NCI-H187 treated with DMSO at 0.1 percent for 48 hours (cell line): ENCODE measurements at places on chromosomes 16 and 17.
A peak's percentile ranks its signal among the peaks of the same experiment; 100 is the strongest.

DNA sequence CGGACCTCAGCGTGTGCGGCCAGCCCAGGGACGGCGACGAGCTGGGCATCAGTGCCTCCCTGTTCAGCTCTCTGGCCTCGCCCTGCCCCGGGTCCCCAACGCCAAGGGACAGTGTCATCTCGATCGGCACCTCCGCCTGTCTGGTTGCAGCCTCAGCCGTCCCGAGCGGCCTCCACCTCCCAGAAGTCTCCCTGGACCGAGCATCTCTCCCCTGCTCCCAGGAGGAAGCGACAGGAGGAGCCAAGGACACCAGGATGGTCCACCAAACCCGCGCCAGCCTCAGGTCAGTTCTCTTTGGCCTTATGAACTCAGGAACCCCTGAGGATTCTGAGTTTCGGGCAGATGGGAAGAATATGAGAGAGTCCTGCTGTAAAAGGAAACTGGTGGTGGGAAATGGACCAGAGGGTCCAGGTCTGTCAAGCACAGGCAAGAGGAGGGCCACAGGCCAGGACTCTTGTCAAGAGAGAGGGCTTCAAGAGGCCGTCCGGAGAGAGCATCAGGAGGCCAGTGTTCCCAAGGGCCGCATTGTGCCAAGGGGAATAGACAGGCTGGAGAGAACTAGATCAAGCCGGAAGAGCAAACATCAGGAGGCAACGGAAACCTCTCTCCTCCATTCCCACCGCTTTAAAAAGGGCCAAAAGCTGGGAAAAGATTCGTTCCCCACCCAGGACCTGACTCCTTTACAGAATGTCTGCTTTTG, 825 bp downstream of the HASPIN start:
- DNase-seq = no peak

DNA sequence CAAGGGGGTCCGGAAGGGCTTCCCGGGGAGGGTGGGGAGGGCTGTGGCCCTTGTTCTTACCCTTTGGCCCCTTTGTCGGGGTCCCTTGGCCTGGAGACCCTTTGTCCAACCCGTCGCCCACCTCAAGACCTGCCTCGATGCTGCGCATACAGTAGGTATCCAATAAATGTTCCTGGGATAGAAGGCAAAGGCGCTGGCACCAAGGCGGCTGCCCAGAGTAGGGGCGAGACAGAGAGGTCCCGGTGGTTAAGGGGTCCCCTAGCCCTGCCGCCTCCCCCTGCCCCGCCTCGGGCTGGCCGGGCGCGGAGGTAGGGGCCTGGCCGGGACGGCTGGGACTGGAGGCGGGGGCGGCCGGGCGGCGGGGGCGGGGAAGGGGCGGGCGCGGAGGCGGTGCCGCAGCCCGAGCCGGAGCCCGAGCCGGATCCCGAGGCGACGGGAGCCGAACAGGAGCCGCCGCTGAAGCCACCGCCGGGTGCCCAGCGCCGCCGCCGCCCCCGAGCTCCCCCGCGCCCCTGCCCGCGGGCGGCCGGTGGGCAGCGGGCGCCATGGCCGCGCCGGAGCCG, at the start of gene NHERF2:
Gene NHERF2 (plus strand): TSS at position 442 of the 563 bp plus-strand sequence. CDS start 104 bp downstream, at position 546.
- DNase-seq = no peak

DNA sequence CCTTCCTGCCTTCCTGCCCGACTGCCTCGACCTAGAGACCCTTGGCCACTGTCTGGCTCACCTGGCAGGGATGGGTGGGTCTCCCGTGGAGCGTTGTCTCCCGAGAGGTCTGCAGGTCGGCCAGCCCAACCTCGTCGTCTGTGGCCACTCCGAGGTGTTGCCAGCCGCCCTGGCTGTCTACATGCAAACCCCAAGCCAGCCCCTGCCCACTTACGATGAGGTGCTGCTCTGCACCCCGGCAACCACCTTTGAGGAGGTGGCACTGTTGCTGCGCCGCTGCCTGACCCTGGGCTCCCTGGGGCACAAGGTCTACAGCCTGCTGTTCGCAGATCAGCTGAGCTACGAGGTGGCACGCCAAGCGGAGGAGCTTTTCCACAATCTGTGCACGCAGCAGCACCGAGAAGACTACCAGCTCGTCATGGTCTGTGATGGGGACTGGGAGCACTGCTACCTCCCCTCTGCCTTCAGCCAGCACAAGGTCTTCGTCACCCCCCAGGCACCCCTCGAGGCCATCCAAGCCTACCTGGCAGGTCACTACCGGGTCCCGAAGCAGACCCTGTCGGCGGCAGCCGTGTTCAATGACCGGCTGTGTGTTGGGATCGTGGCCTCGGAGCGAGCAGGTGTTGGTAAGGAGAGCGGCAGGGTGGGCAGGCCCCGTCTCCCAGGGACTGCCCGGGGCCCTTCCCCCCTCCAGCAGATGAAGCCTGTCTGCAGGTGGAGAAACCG, 75.1 kb upstream of the ENDOV start:
- DNase-seq = no peak

GRCh38 chr16:23368469-23368868, 66.4 kb downstream of the SCNN1B start:
- no peak for DNase-seq

- no peak for DNase-seq
Observed at GRCh38 chr17:8701221-8701620, 43.4 kb downstream of the CCDC42 start.

GRCh38 chr16:17835118-17835876, 364.5 kb upstream of the XYLT1 start:
- DNase-seq = no peak

- DNase-seq = no peak
Observed at GRCh38 chr17:81494626-81495377, 17.8 kb downstream of the ACTG1 start.

GRCh38 chr16:84614623-84614967, 3.3 kb downstream of the COTL1 start:
- no peak for DNase-seq

DNA sequence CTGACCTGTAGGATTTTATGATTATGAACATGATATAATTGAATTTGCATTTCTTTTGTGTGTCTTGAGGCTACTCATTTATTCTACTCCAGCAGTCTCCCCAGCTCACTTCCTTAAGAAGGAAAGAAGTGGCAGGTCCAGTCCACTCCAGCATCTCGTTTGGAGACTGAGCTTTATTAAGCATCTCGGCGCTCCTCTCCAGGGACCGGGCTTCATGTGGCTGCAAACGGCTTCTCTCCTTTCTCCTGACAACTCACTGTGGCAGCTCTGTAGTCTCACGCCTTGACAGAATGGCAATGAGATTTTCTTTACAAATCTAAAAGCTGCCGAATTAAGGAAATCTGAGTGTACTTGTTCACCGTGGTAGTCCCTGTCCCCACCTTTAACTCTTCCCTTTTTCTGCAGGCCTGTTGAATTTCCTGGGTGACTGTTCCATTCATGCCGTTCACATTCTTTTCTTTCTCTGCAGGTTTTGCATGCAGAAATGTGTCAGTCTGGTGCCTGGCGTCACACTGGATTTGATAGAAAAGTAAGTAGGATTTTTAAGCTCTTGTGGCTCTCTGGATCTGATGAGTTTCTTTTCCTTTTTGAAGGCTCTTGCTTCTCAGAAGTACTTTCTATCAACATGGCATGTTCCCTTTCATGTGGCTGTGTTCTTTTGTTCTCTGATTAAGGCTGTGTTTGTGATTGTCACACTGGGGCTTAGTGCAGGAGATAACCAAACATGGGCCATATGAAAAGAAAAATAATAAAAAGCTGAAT, 200.5 kb upstream of the CHMP6 start:
- DNase-seq = no peak

- no peak for DNase-seq
Observed at GRCh38 chr16:77406680-77407079, 28.2 kb downstream of the ADAMTS18 start.

DNA sequence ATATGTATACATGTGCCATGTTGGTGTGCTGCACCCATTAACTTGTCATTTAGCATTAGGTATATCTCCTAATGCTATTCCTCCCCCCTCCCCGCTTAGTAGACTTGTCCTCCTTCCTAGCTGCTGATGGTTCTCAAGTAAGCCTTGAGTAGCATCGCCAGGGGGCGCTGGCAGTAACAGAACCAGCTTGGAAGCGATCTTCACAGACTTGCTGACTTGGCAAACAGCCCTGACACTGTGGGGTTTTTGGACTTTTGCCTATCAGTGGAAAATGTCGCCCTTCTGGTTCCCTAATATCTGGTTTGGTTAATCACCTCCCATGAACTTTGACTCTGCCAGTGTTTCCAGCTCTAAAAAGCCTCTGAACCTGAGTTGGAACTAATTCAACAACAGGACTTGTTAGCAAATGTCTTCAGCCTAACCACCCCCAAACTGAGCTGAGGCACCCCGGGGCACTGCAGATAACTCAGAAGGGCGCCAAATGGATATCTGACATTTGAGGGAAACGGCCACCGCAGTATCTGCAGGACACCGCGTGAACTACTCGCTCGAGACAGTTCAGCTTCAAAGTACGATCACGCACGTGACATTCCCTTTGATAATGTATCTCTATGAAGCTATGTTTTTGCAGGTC, 15.4 kb upstream of the SPATA32 start:
- peak; percentile 69 for DNase-seq

DNA sequence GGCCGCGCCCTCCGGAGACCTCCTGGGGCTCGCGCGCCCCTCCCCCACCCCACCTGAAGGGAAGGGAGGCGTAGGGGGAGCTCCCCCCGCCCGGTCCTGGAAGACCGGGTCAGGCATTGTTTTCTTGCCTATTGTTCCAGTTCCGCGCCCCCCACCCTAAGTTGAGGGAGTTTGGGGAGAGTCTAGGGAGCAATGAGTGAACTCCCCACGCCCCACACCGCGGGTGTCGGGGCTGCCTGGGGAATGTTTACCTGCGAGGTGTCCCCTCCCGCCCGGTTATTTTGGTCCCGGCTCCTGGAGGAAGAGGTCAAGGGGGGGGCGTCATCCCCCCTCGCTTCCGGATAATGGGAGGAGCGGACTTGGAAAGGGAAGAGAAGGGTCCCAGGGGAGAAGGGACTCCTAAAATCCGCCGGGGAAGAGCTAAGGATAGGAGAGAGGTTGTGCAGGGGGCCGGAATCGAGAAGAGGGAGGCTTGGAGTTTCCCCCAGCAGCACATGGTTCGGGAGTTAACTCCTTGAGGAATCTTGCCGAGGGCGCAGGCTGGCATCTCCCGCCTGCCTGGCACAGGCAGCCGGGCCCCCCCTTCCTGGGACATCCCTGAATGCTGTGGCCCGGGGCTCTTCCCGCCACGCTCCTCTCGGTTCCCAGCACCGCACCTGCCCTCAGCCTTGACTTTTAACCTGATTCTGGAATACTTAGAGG, 881 bp downstream of the MLLT6 start:
- DNase-seq = no peak

DNA sequence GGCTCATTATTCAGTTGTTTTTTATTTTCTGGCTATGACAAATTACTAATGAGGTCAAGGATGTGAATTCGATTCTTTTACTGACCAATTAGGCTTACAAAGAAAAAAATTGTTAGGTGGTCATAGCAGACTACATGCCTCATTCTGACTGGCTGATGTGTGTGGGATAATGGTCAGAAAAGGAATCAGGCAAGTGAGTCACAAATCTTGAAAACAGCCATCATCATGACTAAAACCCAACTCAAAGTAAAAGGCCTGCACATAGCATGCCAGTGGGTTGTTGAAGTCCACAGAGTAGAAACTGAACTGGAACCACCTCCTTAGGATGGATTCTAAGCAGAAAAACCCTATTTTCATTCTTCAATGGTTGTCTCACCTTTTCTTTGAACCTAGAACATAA, 8.6 kb downstream of the RPGRIP1L start:
- DNase-seq = no peak

DNA sequence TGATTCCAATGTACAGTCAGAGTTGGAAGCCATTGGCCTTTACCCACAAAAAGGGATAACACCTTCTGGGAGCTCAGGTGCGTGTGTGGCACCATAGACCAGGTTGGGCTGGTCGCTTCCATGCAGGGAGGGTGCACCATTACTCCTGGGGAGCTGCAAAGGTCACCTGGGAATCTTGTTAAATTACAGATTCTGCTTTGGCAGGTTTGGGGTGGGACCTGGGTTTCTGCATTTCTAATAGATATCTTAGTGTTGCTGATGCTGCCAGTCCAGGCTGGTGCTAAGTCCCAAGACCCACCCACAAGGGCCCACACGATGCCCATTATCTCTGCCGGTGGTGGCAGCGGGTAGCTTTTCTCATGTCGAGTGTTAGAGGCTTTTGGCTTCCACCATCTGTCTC, 148.3 kb upstream of the CACNG5 start:
- no peak for DNase-seq

DNA sequence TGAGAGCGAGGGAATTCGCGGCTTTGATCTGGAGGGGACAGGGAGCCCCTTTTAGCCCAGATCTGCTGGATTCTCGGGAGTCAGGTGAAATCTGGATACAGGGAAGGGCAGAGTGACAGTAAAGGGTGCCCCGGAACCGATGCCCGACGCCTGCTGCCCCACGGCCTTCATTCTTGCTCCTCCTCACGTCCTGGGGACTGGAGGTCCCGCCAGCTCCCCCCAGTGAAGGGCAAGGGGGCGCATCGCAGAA, 596 bp downstream of the OR1F1 start:
- no peak for DNase-seq

DNA sequence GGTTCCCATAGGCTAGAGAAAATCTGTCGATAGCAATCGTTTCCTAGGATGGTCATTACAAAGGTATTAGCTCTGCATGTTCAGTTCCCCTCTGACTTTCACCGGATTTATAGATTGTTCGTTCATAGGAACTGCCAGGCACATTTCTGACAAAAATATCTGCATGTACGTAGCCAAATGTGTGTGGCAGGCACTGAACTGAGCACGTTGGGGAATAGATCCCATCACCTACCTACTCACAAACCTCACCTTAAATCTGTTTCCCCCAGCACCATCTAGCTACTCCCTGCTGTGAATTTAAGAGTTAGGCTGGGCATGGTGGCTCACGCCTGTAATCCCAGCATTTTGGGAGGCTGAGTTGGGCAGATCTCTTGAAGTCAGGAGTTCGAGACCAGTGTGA, 64.5 kb upstream of the TANC2 start:
- no peak for DNase-seq

DNA sequence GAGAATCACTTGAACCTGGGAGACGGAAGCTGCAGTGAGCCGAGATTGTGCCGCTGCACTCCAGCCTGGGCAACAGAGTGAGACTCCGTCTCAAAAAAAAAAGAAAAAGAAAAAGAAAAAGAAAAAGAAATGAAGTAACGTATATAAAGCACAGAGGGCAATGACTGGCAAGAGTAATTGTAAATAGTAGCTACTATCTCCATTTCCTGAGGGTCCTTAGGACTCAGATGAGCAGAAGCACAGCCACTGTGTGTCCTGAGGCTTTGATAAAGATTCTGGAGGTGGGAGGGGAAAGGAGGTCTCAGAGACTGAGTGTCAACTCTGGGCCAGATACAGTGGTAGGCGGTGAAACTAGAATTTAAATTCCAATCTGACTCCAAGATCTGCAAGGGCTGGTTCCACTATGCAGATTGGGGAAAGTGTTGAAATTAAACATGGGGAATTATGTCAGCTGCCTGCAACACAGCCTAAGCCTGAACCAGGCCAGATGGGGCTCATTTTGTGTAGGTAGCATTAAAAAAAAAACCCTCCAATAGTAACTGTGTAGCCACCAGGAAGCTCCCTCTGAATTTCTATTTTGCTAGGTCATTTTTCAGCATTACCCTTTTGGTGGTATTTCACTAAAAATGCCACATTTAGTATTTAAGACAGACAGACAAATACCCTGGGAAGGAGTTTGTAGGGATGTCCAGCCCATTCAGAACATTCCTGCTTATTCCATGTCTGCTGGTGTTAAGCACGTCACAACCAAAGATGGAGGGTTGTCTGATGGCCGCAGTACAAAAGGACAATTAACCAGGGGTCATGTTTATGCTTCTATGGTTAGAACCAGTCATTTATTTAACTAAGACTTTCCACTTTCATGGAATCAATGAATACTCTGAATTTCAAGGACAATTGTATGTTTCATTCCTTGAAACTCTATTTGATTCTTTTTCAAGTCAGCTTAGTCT, 46.1 kb downstream of the TBX4 start:
- DNase-seq = no peak

GRCh38 chr17:79819085-79819484, 20.2 kb downstream of the CBX4 start:
- no peak for DNase-seq
